Karpas-422 (cell line): ENCODE measurements at places on chromosomes 16 and 17. TPM values are rescaled to one million over a fixed set of nuclear protein-coding genes. Genes with fewer than 3 reads are reported as not detected.

ZCCHC14 gene
- total RNA-seq: not detected in 2 replicates

GCGR gene
- total RNA-seq: not detected in 2 replicates

CAVIN1 gene
- total RNA-seq: not detected in 2 replicates

GRCh38 chr17:36498155-36498554 lies 11.7 kb downstream of the ZNHIT3 start:
- DNase-seq: no peak

DNA sequence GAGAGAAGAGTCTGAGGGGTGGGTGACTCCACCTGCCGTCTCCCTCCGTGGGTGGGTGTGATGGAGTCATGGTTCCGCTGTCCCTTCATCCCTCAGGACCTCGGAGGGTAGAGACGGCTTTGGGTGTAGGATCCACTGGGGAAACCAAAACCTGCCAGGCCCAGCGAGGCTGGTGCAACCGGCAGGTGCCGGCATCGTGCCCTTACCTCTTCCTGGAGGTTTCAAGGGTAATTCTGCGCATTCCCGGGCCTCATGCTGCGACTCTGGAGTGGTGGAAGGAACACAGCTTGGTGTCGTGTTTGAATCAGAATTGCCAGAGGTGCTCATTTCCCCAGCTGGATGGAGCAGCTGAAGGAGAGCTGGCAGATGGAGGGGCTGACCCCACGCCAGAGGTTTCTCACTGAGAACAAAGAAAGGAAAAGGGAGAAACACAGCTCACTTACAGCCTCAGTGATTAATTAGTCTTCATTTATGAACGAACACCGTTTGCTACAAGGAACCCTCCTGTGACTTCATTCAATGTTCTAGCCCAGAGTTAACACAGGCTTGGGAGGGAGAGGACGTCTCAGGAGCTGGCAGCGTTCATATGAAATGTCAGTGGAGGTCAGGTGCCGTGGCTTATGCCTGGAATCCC lies 16.3 kb upstream of the ATP2A3 start:
- DNase-seq: no peak

PFAS gene
- 39.9 and 129 TPM in 2 replicates for total RNA-seq

DNA sequence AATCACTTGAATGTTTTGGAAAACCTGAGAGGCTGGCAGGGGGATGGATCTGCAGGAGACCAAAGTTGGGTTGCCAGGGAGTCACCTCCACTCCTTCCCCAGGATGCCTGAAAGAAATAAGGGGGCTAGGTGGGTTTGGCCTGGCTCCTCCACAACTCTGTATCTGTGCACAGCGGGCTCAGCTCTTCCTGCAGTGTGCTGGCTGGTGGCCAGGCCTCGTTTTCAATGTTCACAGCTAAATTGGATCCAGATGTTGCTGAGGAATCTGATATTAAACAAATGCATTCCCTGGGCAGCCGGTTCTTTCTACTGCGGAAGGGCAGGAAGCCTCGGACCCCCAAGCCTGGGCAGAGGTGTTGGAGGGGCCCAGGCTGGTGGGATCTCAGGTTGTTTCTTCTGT lies 106.2 kb downstream of the N4BP1 start:
- no peak for DNase-seq

- DNase-seq: no peak
These were observed 1.3 kb downstream of the ZNF750 start for GRCh38 chr17:82838386-82839063.
